ENCODE measurements at places on chromosomes 5 and 9.

GRCh38 chr5:129244478-129244877 lies 149.9 kb downstream of the ISOC1 start:
- no peak for DNase-seq

DNA sequence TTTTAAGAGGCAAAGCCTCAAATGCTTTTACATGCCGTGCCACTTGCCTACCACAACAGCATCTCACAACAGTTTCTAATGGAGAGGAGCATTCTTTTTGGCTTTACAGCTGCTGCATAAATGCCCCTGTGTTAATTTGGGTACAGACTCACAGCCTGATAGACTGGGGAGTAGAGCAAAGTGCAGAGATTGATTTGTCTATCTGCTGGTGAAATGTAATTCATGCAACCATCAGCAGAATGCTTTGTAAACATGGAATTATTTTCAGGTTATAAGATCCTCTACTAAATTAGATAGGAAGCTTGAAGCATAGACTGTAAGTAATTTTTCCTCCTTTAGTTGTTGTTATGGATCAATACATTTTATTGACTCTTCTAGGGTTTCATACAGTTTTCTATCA lies 170.3 kb downstream of the CD180 start:
- no peak for DNase-seq

DNA sequence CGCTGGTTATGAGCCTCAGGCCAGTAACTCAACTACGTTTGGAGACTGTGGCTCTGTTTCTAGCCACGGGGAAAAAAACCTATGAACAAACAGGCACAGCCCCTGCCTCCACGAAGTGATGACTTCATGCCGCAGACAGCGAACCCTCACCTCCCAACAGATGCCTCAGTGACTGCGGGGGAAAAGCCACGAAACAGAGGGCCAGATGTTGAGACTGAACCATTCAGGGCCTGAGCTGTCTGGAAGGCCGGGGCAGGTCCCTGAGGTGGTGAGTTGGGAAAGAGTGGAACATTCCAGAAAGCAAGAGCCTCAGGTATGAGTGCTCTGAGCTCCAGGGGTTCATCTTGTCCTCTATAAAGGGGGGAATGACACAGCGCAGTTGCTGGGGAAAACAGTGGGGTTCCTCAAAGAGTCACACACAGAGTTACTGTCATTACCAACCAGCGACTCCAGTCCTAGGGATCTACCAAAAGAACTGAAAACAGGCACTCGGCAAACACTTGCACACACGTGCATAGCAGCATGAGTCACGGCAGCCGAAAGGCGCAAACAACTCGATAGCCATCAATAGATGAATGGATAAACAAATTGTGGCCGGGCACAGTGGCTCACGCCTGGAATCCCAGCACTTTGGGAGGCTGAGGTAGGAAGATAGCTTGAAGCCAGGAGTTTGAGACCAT lies 15.3 kb downstream of the PLPP7 start:
- no peak for DNase-seq

- DNase-seq = no peak
Observed at GRCh38 chr9:88696501-88696900, 161.5 kb downstream of the NXNL2 start.

GRCh38 chr9:112774006-112774996 lies 23.7 kb downstream of the SNX30 start:
- no peak for DNase-seq

DNA sequence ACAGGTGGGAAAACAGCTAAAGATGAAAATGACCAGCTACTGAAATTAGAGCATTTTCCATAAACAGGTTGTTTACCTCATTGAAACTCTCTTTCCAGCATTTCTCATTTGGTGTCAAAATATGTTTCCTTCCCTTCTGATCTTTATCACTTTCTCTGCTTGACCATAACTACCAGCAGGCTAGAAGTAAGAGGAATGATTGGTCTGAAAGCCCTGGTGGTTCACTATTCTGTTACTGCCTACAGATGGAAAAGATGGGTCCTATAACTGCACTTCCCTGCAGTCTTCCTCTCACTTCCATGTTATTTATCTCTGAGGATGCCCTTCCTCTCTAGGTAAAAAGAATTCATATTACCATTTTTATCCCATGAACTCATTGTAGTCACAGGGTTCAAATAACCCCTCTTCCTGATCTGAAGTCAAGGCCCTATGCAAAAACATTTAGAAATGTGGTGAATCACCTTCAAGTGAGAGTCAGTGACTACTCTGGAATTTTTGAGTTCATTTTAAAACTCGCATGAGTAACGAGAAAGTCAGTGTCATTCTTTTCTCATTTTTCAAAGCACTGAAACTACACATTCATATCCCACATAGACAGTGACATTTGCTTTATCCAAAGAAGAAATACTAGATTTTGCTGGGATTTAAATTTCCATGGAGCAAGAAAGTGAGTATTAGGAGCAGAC lies 51.7 kb downstream of the ZNF474 start:
- no peak for DNase-seq

DNA sequence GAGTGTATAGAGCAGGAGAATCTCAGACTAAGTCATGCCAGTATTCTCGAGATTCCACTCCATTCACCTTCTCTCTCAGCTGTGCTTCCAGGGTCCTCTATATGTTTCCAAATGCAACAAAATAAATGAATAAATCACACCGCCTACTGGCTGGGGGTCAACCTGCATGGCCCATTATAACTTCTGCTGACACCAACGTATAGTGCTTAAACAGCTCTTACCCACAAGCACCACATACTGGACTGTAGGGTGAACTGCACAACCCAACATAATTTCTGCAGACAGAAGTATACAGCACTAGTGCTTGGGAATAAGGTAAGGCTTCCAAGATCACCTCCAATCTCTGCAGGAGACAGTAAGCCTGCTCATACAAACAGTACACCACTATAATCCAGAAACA lies 33.1 kb upstream of the HTR4 start:
- DNase-seq = peak; percentile 3

DNA sequence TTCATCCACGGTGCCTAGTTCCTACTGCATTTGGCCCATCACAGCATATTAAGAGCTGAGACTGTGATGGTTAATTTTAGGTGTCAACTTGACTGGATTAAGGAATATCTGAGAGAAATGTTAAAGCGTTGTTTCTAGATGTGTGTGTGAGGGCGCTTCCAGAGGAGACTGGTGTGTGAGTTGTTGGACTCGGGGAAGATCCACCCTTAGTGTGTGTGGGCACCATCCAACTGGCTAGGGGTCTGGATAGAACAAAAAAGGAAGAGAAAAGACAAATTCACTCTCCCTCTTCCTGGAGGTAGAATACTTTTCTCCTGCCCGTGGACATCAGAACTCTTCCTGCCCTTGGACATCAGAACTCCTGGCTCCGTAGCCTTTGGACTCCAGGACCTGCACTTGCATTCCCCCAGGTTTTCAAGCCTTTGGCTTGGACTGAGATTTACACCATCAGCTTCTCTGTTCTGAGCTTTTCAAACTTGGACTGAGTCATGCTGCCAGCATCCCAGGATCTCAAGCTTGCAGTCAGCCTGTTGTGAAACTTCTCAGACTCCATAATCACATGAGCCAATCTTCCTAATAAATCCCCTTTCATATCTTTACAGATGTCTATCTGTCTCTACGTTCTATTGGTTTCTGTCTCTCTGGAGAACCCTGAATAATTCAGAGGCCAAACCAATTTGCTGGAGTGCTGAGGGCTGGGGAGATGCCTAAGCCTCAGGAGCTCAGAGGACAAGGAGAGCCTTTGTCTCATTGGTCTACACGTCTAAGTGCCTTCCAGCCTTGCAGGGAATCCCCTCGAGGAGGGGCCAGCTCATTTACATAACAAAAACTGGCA lies 164.5 kb downstream of the DCP2 start:
- no peak for DNase-seq

DNA sequence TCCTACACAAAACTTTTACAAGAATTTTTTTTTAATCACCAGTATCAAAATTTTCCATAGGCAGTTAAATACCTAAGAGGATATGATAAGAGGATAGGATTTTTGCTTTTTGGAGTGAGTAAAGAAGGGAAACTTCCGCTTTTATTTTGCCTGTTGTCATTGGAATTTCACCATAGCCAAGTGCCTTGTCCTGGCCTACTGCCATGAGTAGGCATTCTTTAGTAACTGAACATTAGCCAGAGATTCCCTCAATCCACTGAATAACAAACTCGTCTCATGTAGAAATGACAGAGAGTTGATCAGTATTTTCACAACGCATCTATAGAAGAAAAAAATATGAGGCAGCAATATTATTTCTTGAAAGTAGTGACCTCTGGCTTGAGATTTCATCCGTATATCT lies 289.6 kb upstream of the ADAMTSL1 start:
- no peak for DNase-seq

DNA sequence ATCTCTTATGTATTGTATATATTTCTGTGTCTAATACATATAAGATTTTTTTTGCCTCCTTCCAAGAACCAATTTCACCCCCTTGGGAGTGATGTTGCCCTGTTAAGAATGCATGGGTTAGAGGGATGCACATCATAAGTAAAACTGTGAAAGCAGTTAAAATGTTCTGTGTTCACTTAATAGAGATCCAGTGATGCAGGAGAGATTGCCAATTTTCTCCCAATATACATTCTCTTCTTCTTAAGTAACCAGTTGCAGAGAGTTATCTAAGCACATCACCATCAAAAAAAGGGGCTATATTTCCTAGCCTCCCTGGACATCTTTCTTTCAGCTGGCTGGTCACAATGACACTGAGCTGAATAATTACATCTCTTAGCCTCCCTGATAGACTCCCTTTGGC lies 307.0 kb downstream of the OSTF1 start:
- no peak for DNase-seq

GRCh38 chr5:2577312-2578036 lies 174.0 kb downstream of the IRX2 start:
- no peak for DNase-seq

DNA sequence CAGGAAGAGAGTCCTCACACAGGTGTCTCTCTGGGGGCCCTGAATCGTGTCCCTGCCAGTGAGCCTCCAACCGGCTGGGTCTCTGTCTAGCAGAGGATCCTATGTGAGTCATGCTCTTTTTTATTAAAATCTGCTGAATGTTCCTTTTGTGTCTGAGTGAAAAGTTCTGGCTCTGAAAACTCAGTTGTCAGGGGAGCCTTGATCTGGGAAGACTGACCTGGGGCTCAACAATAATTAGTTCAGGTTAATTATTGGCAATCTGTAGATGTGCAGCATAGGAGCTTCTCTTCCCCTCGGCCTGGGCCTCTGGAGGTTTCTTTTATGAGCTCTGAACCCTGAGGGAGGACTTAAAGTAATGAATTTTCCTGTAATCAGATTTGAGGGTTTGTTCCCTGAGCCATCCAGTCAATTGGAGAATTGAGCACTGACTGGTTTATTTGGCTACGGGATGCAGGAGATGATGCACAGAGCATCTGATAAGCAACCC lies 45.2 kb downstream of the ALG2 start:
- no peak for DNase-seq

DNA sequence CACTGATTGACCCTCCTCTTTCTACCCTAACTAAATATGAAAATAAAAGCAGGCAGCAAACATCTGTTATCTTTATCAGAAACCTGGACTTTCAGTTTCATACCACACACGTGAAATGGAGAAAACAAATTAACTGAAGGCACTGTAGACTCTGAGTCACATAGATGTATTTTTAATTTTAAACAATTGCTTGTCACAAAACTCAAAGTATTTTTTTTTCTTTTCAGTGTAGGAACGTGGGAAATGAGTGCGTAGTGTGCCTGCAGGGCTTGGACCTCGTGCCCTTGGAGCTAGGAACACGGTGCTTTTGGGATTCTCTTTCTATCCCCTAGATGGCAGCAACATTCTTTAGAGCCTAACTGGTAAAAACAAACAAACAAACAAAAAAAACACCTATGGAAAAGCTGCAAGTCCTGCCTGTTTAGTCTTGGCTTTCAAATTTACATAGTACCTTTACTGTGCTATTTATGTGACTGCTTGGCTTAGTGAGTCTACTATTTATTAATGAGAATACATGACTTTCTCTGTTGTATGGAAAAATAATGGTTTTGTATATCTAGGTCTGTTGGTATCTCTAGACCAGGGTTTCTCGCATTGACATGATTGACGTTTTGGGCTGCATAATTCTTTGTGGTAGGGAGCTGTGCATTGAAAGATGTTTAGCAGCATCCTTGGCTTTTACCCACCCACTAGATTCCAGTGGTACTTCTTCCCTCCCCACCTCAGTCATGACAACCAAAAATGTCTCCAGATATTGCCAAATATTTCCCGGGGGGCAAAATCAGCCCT lies 16.8 kb upstream of the ACTBL2 start:
- peak; percentile 17 for DNase-seq

GRCh38 chr5:106415541-106415940 lies 1255.2 kb downstream of the EFNA5 start:
- DNase-seq = no peak

GRCh38 chr5:149942199-149942598 lies 2.4 kb downstream of the PDE6A start:
- DNase-seq = no peak

- no peak for DNase-seq
Observed at GRCh38 chr5:55636683-55637082, 75.4 kb downstream of the SLC38A9 start.

DNA sequence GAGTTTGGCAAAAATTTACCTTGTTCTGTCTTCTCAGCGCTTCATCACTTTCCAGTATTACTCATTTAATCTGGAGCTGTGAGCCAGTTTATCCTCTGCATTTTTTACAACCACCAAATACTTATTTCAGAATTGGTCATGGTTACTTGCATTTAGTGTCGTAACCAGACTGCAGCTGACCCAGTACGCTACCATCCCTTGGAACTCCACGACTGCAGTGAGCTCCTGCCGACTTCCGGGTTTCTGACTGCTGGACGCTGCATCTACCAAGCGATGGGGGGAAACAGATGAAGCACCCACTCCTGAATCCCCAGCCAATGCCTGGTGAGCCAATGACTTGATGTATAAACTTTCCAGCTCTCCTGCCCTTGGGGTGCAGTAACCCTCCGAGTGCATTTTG lies 174.4 kb upstream of the PRLR start:
- DNase-seq = no peak

DNA sequence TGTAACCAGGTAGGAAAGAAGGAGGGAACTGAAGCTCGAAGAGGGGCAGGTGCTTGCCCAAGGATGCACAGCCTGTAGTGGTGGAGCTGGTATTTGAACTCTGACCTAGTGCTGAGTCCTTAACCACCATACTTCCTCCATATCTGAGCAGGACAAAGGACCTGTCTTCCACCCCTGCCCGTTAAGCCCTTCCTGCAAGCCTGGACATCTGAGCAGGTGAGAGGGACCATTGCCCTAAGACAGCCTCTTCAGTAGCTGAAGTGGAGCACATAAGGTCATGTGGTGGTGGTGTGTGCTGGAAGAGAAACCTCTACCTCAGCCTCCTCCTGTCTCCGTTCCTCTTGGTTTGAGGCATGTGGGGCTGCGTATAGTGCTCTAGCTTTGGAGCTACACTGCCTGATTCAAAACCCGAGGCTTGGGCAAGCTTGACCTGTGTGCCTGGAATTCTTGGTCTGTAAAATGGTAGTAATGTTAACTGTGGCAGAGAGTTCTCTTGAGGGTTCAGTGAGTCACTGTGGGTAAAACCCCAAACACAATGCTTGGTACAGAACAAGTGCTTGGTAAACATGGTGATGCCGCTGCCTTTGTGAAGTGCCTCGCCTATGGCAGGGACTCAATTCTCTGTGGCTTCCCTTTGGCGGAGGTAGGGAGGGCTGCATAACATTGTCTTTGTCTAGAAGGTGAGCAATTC lies 7.4 kb downstream of the GALNT10 start:
- no peak for DNase-seq

GRCh38 chr5:41747708-41748107 lies 122.5 kb downstream of the OXCT1 start:
- no peak for DNase-seq

GRCh38 chr5:143428738-143429420 lies 25.4 kb upstream of the NR3C1 start:
- no peak for DNase-seq
